SK-N-SH (cell line): ENCODE measurements at places on chromosomes 16 and 17. TPM values are rescaled to one million over a fixed set of nuclear protein-coding genes. Genes with fewer than 3 reads are reported as not detected.

GRCh38 chr17:19386974-19387920 is at the start of gene MFAP4:
Gene MFAP4 (minus strand): TSS chr17:19387190. CDS start chr17:19387155, 35 bp downstream.
- DNase-seq, result peak; percentile 91

DNA sequence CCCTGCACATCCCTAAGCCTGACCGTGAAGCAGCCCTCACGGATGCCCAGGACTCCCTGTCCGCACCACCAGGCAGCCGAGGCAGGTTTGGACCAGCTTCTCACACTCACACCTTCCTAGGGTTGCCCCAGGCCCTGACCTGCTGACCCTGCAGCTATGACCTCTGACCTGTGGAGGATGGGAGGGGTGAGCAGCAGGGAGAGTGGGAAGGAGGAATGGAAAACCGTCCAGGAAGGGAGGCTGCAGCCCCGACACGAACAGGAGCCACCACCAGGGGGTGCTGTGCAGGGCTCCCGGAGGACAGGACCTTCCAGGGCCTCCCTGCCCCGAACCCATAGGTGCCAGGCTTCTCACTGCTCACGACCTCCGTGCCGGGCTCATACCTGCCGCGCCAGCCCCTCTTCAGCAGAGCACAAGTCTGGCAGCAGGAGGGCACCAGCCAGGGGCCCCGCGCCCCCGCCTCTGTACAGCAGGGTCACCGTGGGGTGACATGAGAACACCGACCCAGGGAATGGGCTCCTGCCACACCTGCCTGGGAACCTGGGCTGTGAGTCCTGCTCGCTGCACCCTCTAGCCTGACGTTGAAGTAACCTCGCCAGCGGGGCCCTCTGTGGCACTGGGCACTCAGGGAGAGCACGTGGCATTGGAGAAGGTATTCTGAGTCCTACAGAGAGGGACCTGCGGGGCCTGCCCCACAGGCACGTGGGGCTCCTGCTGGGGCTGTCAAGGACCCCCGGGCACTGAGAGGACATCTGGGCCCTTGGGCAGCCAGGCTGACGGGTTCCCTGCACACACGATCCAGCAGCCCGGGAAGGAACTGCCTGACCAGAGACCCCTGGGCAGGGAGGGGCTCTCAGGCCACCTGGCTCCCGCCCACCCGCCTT is 37.6 kb downstream of the CTU2 start:
- DNase-seq, result peak; percentile 95

PPY gene
- not detected in 2 replicates for polyA plus RNA-seq

IRX3 gene
- polyA plus RNA-seq, result 4.1 and 7.1 TPM in 2 replicates

GRCh38 chr17:71168053-71168741 is 952.6 kb upstream of the SOX9 start:
- no peak for DNase-seq
